AG09319 (cell line): ENCODE measurements at places on chromosomes 5 and 9.

- DNase-seq = no peak
Measured at GRCh38 chr5:78879516-78879915, 105.6 kb downstream of the ARSB start.

GRCh38 chr5:139597134-139597533 lies 36.0 kb downstream of the UBE2D2 start:
- DNase-seq = no peak

DNA sequence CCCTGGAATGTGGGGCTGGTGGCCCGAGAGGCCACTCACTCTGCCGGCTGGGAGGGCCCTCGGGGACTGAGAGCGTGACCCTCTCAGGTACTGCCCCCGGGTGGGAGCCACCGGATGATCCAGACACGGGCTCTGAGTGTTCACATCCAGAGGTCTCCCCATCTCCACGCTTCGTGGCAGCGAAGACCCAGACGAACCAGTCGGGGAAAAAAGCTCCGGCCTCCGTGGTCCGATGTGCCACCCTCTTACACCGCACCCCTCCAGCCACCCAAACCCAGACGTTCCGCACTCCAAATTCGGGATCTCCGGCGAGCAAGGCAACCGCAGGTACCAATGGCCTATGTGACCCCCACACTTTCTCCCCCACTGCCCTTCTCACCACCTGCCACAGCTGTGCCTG lies 49.5 kb downstream of the AMBP start:
- no peak for DNase-seq

DNA sequence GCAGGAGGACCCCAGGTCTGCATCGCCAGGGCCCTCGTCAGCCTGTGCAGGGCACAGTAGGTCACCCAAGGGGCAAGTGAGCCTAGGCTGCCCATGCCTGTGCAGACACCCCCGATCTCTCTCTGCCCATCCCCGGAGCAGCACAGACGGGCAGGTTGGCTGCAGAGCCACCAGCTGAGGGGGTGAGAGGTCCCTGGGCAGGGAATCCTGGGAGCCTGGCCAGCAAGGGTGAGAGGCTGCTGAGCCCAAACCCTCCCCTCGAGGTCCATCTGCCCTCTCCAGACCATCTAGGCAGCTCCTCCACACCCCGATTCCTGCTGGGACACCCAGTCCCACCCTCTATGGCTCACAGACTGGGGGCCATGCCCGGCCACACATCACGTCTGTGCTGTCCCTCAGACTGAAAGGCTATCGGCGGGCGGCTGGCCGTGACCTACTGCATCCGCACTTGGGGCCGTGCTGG lies 2.8 kb upstream of the DPP7 start:
- no peak for DNase-seq
